Thoracic aorta (tissue), 2 donors: ENCODE measurements at places on chromosomes 6 and 20. TPM values are rescaled to one million over a fixed set of nuclear protein-coding genes. Genes with fewer than 3 reads are reported as not detected.

Gene VSTM2L
- 5.4 TPM for total RNA-seq

Gene GDAP1L1
- not detected for total RNA-seq

Gene GTF2H4
- total RNA-seq: 14.9 TPM

Gene FERMT1
- total RNA-seq: not detected

Gene SH3BGRL2
- total RNA-seq: 24.1 TPM

Gene GPR6
- not detected for total RNA-seq

Gene GJA10
- total RNA-seq: not detected

Gene PSMA7
- total RNA-seq: 185 TPM

Gene SPACA1
- total RNA-seq: not detected

Gene TMEM151B
- total RNA-seq: not detected

Gene EPPIN
- not detected for total RNA-seq
